ENCODE measurements at places on chromosomes 2 and 18.

DNA sequence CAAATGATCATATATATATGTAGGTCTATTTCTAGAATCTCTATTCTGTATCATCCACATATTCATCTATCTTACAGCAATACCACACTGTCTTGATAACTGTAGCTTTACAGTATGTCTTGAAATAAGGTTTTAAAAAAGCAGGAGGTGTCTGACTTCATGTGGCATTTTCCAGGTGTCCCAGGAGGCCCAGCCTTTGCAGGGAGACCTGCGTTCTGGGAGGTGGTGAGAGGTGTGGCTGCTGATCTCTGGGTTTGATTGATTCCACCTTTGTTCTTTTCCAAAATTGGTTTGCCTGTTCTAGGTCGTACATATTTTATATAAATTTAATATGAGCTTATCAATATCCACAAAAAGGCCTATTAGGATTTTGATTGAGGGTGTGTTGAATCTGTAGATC is 26.6 kb downstream of the DPYSL5 start:
- DNase-seq, result no peak

- DNase-seq, result no peak
These were observed 98.7 kb downstream of the TCF4 start for GRCh38 chr18:55489034-55489986.

DNA sequence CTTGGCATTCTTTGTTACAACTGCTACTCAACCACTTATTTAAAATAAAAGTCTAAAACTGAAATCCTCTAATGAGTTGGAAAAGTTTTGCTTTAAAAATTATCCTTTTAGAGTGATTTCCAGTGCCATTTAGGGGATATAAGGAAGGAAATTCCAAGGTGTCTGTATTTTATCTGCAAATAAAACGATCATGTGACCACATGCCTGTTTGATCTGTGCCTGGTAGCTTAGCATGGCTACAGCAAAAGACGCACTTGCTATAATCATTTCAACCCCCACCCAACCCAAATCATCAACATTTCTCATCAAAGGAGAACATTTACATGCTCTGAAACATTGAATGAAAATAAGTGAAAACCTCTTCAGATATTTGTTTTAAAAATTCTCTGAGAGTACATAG is 615.1 kb downstream of the IRS1 start:
- DNase-seq, result no peak

DNA sequence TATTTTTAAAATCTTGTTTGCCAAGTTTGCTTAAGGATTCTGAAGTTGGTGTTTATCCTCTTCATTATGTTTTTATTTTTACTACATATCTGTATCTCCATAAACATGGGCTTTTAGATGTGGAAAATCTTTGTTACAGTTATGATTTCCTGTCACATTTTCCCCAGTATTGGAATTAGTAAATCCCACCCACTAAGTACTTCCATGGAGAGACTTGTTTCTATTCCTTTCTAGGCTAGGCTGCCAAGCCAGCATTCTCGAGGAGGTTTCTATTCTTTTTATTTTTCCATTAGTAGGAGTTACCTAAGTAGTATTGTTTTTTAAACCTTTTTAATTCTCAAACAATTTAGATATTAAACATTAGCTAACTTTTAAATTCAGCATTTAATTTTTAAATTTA is 22.1 kb downstream of the PKP4 start:
- no peak for DNase-seq

GRCh38 chr18:31269566-31269965 is 48.4 kb upstream of the DSG1 start:
- no peak for DNase-seq

- DNase-seq, result no peak
These were observed 46.9 kb downstream of the NGEF start for GRCh38 chr2:232966122-232966521.

DNA sequence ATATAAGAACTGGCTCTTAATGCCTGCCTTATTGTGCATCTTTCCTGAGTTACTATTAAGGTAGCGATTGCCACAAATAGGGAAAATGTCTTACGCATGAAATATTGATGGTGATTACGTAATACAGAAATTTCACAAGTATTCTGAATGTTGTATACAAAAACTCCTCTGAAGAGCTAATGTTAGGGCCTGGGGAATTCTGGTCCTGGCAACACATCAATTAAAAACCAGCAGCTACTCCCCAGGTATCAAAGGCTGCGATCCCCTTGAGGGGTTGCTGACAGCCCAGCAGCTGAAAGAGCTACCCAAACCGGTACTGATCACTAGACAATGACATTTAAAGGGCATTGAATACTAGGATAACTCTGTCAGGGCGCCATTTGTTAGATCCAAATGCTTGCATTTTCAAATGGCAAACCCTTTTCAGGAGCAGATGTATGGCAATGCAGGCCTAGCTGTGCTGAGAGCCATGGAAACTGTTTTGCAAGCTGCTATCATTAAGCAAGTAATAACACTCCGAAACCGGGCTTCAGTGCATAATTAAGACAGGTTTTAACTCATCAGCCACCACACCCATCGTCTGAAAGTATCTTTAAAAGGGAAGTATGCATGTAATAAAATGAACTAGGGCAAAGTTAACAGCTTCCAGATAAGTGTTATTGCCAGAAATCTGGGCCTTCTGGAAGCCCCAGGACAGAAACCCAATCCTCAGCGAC is 78.4 kb downstream of the CLHC1 start:
- no peak for DNase-seq

GRCh38 chr2:172972005-172972619 is 103.5 kb upstream of the MAP3K20 start:
- DNase-seq, result no peak

DNA sequence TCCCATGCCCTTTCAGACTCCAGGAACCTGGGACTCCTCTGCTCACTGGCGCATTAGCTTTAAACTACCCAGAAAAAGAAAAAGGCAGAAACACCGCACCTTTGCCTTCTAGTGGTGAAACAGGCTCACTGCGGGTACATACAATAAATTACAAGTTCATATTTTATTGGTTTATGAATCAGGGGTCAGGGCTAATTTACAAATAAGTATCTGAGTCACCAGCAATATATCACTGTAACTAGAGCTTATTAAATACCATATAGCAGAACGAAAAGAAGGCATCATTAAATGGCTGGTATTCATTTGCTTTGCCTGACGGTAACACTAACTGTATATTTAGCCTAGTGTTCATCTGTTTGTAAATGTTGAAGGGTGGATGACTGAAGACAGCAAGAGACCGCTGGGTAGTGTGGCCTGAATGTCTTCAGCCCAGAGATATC is 26.9 kb upstream of the DTNB start:
- DNase-seq, result no peak

DNA sequence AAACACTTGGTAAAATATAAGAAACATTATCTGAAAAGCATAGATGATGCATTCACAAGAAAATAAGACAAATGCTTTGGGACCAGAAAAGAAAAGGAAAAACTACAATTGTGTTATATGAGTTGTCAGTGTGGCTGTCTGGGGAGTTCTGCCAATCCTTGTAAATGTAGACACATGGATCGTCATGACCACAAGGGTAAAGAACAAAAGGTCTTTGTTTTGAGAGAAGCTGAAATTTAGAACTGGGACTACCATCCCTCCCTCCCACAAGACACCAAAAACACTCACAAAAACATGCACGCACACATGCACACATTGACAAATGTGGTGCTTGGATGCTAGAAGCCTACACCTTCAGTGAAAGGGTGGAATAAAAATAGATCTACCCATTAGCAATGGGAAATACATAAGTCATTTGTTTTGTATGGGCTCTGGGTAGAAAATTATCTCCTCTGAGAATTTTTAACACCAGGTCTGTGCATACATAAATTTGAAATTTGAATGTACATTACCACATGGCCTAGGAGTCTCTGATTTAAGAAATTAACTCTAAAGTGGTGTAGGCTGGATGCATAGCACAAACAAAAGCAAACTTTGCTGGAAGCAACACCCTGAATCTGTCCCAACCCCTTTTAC is 266.2 kb upstream of the SLC39A10 start:
- no peak for DNase-seq

- DNase-seq, result no peak
These were observed 338.4 kb upstream of the SLC39A10 start for GRCh38 chr2:195318440-195319111.
